ENCODE measurements at places on chromosomes 11 and 22.

GRCh38 chr11:47616726-47617416, 22.7 kb upstream of the C1QTNF4 start:
- DNase-seq: no peak

DNA sequence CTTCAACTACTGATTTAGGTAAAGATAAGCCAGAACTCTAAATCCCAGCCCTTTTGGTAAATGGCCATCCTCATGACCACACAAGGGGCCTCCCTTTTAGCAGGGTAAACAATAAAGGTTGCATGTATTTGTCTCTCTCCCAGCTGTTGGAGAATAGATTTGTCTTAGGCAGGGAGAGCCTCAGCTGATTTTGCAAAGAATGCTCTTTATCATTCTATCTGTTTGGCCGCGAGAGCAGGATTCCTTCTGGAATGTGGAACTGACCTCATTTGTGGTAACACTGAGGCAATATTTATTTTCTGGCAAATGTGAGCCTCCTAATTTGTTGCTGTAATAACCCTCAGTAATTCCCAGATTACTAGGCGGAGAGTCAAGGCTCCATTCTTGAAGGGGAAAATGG, 15.3 kb downstream of the PTS start:
- DNase-seq: no peak

DNA sequence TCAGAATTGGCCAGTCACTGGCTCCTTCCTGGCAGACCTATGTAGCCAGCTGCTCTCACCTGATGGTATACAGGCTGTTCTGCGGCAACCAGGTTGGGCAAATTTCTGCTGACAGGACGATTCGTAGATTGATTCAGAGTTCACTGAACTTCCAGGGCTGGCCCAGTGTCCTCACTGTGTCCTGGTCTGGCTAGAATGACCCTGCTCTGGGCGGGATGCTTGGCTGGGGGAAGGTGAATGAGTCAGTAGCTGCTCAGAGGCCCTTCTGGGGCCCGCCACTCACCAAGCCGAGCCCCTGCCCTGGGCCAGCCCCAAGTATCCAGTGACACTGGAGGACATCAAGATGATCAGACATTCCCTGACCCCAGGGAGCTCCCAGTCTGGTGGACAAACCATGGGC, 62.9 kb upstream of the WNT11 start:
- no peak for DNase-seq

DNA sequence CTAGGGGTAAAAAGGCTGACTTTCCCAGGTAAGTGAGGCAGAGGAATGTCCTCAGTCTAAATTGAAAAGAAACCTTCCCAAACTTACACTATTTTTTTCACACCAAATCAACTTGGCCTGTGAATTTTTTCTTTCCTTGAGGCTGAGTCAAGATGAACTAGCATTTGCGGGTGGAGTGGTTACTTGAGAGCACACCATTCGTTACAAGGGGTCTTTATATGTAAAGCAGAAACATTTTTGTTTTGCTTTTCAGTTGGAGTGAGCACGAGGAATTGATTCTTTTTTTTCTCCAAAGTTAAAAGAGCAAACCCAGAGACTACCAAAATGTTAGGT, 36.4 kb downstream of the MAML2 start:
- DNase-seq: no peak

- DNase-seq: no peak
These were observed 11.9 kb downstream of the VSIG10L2 start for GRCh38 chr11:125957618-125958332.

DNA sequence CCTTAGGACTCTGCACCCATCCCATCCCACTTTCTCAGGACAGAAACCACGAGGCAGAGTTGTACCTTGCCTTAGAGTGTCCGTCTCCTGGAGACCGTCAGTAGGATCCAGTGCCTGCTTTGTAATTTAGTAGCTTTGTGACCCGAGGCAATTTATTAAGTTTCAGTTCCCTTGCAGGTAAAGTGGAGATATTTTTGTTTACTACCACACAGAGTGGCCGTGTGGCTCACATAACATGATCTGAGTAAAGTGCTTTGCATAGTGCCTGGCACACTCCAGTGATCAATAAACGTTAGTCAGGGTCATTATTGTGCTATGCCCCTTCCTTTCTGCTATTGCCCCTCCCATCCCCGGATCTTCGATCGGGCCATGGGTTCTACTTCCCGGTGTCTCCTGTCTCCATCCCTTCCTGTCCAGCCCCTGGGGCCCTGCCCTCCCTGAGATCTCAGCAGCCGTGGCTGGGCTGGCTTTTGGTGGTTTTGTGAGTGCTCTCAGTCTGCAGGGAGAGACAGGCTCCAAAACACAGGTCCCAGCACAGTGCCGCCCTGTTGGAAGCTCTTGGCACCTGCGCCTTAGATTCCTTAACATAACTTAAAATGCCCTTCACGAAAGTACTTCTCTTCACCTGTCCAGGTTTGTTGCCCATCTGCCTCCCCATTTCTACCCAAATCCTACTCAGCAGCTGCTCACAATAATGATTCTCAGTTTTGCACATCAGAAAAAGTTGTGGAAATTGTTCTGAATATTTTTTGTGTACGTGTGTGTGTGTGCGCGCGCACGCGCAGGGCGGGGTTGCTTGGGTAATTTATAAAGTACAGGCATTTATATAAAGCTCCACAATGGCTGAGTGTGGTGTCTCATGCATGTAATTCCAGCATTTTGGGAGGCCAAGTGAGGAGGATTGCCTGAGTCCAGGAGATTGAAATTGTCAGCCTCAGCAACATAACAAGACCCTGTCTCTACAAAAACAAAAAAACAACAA, 753.7 kb downstream of the NTM start:
- no peak for DNase-seq

GRCh38 chr11:65134240-65134951, at the start of gene SYVN1:
Gene SYVN1, minus strand, starts transcription at chr11:65134519. Its CDS starts 918 bp downstream, at chr11:65133601.
- DNase-seq: peak; percentile 92

GRCh38 chr22:37608477-37609239, at the start of gene GGA1:
Gene GGA1, plus strand, starts transcription at chr22:37608834. Its CDS starts 27 bp downstream, at chr22:37608861.
- DNase-seq: peak; percentile 94

GRCh38 chr22:39498368-39498767, 3.7 kb upstream of the MIEF1 start:
- no peak for DNase-seq

GRCh38 chr11:8831861-8832260, 79.1 kb upstream of the AKIP1 start:
- no peak for DNase-seq

GRCh38 chr22:16922076-16922475, 85.9 kb downstream of the GAB4 start:
- no peak for DNase-seq

GRCh38 chr22:24827296-24827695, 21.3 kb downstream of the SGSM1 start:
- no peak for DNase-seq

GRCh38 chr11:43789700-43790443, 90.8 kb upstream of the ALKBH3 start:
- no peak for DNase-seq

DNA sequence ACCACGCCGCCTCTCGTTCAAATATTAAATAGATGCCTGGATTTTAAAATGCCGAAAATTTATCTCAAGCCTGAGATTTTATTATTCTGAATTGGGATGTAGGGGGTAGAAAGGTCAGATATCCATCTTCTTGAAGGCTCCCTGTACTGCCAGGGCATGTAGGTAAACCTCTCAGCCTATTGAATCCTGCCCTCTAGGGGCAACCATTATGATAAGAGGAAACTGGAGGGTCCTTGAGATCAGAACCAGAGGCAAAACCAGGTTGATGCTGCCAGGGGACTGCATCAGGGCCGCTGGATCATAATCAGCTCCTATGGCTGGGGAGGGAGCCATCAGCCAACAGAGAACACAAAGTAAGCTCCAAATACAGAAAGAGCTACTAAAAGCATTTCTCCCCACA, 92.4 kb downstream of the KCNC1 start:
- no peak for DNase-seq

DNA sequence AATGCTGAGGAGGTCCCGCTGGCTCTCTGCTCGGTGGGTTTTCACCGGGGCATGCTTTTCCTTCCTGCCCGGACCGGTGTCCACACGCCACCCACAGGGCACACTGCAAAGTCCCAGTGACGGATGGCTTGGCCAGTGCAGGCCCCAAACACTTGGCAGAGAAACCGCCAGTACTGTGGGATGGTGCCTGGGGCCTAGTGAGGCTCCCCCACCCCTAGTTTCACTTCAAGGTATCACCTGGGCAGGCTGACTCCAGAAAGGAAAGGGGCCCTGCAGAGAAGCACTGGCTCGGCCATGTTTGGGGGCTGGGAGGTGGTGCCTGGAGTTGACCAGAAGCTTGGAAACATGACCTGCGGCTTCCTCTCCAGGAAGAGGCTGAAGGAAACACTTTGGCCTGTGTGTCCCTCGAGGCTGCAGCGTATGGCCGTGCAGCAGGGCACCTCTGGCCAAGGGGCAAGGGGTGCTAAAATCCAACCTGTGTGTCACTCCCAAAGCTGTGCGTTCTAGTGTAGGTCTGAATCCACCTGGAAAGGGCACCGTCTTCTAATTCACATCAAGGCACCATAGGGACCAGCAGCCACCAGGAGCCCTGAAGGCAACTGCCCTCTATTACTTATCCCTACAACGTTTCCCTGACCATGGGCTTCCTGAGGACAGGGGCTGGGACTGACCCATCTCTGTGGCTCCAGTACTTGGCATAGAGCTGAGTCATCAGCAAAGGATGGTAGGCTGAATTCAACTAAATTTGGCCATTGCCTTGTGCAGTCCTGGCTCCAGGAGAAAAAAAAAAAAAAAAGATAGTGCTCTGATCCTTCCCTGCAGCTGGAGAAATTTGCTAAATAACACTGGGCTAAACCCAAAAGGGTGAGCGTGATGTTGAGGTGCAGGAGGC, 22.6 kb downstream of the TPBGL start:
- DNase-seq: no peak

GRCh38 chr11:33273656-33274055, 16.5 kb downstream of the HIPK3 start:
- DNase-seq: no peak

DNA sequence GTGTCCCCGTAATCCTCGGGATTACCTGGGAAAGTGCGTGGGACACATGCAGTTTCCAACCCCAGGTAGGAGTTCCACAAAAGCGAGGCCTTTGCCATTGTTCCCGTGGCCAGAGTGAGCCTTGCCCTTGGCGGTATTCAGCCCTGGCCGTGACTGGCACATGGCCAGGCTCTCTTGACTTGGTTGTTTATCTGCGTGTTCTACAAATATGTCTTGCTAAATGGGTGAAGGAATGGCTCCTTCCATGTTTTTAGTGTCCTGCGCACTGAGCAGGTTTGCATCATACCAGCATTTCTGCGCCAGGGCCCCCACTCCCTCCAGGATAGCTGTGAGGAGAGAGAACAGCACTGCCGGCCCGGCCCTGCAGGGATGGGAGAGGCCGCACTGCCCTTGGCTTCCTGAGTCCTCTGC, 20.0 kb downstream of the POLR3H start:
- no peak for DNase-seq

DNA sequence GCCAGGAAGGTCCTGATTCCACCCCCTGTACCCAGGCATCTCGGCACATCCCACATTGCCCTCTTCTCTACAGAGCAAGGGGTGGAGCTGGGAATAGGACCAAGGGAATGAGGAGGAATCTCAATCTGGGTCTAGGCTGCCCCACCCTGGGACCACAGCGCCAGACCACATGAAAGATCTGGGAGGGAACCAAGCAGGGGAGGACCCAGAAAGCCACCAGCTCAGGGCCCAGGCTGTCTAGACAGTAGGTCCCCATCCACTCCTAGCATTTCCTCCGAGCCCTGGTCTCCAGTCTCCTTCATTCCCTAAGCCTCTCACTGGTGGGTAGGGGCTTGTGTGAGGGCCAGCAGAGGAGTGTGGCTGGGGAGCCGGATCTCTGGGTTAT, 11.6 kb downstream of the PHLDB1 start:
- no peak for DNase-seq

- DNase-seq: no peak
These were observed 216.1 kb downstream of the CASP12 start for GRCh38 chr11:104682206-104682605.

- no peak for DNase-seq
These were observed 313.4 kb downstream of the DLG2 start for GRCh38 chr11:85313741-85314140.

- no peak for DNase-seq
These were observed 67.8 kb upstream of the DDI1 start for GRCh38 chr11:103968685-103969084.
